ENCODE measurements at places on chromosomes 12 and 14. TPM values are rescaled to one million over a fixed set of nuclear protein-coding genes. Genes with fewer than 3 reads are reported as not detected.

The NTF3 gene
- not detected for total RNA-seq

GRCh38 chr12:76084863-76085519 is 506 bp upstream of the NAP1L1 start:
- peak; percentile 89 for DNase-seq

The CCDC196 gene
- total RNA-seq = not detected

- DNase-seq = no peak
Measured at GRCh38 chr12:65560286-65560685, 264.0 kb upstream of the HMGA2 start.

- no peak for DNase-seq
Measured at GRCh38 chr12:16112130-16112529, 165.4 kb downstream of the SLC15A5 start.

DNA sequence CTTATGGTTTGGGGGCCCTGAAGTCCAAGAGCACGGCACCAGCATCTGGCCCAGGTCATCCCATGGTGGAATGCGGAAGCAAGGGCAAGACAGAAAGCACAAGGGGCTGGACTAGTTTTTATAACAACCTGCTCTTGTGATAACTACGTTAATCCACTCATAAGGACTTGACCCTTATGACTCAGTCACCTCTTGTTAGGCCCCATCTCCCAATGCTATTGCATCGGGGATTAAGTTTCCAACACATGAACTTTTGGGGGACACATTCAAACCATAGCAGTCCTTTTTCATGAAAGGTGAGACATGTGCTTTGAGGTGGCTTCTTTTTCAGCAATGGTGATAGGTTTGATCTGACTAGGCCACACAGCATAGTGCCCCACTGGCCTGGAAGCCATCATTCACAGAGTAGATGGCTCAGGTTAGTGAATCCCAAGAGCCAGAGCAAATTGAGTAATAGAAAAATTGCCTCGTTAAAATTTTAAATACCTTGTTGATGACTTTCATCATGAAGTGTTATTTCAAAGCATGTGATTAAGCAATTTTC is 12.1 kb downstream of the FRMD6 start:
- no peak for DNase-seq

GRCh38 chr14:72901361-72901760 is 7.5 kb upstream of the DPF3 start:
- DNase-seq = no peak

GRCh38 chr12:120720234-120720986 is 5.2 kb upstream of the ACADS start:
- peak; percentile 44 for DNase-seq

The GDF3 gene
- total RNA-seq = not detected

GRCh38 chr14:75303381-75303789 is 24.8 kb downstream of the FOS start:
- no peak for DNase-seq

The MBD6 gene
- total RNA-seq = 81.7 TPM

- DNase-seq = no peak
Measured at GRCh38 chr14:41498959-41499358, 107.7 kb upstream of the LRFN5 start.

- no peak for DNase-seq
Measured at GRCh38 chr12:124194893-124195566, 99.9 kb upstream of the RFLNA start.

- peak; percentile 60 for DNase-seq
Measured at GRCh38 chr12:55930771-55931316, at the start of gene DGKA. Gene DGKA (plus strand): TSS chr12:55931162. CDS start chr12:55936504, 5,342 bp downstream.

GRCh38 chr14:92759300-92759678 is 10.9 kb upstream of the LGMN start:
- no peak for DNase-seq

DNA sequence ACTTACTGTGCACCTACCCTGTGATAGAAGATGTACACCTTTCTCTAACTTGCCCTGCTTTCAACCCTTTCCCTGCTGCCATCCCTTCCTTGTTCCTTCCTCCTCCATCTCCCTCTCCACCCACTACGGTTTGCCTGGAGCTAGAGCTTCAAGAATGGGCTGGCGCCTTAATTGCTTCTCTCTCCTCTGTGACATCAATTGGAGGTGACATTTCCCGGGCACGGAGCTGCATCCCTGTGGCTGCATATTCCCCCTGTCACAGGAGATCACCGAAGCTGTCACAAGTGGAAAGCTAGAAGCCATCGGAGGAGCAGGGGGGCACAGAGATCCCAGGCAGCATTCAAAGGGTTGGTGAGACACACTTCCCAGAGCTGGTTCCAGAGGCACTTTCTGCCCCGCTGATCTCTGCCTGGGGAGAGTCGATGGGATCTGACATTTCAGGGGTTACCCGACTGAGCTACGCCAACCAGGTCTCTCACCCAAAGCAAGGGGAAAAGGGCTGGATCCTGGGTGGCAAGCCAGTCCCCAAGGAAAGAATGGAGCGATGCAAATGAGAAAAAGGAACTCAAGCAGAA is 604.9 kb downstream of the MED13L start:
- no peak for DNase-seq

DNA sequence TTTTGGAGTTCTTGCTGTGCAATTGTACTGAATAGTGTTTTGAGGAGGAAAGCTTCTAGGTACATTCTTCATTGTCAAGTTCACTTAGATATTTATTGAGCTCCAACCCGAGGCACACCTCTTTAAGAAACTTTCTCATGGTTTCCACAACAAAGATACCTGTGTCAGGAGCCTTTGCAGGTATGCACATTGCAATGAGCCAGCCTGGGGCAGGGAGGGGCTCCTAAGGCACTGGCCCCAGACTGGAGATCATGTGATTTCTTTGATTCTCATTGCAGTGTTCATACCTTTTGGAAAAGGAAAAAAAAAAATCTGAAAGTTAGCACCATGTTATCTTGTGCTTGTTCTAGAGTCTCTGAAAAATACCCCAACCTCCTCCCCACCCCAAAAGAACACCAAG is 80.3 kb downstream of the PRMT8 start:
- DNase-seq = no peak

The CLEC2D gene
- total RNA-seq = 9.7 TPM

The GLIPR1L2 gene
- 3.9 TPM for total RNA-seq

GRCh38 chr14:42299692-42300091 is 693.0 kb downstream of the LRFN5 start:
- no peak for DNase-seq

DNA sequence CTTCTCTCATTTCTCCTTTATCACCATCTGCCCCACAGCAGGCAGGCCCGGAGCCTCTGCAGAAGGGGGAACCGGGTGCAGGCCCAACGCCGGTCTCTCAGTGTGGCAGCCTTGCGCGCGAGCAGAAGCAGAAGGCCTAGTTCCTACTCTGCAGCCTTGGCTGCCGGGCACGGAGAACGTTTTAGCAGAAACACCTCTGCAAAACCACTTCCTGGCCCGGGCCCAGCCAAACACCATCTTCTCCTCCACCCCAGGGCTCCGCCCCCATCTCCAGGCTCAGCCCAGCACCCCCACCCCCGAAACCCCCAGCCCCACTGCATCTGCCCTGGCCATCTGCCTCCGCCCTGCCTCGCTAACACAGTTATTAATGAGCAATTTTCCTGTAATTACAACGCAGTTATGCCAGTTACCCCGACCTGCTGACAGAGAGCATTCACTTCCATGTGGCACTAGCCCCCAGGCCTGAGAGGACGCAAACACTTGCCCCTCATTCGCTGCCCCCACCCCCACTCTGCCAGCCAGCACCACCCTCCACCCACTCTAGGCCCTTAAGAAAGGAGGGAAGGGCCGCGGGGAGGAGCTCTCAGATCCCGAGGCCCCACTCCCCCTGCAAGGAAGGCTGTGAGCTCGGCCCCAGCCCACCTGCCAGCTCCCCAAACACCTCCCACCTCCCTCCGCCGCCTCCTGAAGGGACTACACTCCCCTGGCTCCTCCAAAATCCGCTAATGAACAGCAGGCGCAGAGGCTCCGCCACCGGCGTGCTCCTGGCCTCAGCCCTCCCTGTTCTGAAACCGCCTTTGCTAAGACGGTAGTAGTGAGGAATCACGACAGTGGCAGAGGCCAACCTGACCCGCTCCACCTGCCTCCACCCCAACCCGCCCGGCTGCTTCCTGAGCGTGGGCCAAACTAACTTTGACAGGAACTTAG is 44.7 kb upstream of the FBRSL1 start:
- peak; percentile 45 for DNase-seq

The COCH gene
- total RNA-seq = 0.39 TPM

DNA sequence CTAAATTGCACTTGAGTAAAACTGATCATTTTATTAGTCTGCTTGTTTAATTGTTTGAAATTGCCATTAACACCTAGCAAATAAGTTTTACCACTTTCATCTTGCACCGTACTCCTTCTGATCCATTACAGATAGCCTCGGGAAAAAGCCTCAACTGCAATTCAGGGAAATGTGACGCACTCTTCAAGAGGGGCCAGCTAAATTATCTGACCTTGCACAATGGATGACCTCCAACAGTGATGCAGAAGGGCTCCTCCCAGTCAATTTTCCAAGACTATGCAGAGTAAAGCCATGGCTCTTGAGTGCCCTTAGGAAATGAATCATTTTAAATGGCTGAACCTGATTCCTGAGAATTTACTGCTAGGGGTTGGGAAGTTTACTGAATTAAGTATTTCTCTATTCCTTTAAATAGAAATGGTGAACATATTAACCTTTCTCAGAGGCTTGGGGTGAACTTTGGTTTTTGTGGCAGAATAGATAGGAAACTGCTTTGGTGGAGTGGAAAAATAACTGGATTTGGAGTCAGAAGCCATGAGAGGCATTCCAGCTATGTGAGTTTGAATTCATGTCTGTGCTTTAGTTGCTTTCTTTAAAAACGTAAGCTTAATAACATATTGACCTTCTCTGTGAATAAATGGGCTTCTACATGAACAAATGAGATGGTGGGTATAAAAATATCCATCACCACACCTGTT is 64.8 kb upstream of the OVCH1 start:
- DNase-seq = no peak

DNA sequence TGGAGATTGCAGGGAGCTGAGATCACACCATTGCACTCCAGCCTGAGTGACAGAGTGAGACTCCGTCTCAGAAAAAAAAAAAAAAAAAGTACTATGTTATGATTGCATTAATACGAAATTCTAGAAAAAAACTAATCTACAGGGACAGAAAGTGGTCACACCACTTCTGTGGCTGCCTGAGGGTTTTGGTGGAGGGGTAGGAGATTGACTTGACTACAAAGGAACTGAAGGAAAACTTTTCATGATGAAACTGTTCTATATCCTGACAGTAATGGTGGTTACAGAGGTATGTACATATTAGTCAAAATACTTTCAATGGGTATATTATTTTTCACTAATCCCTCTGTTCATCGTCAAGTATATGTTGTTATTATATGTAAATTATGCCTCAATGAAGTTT is 42.1 kb downstream of the FOXN3 start:
- DNase-seq = no peak

The KRT78 gene
- 0.13 TPM for total RNA-seq

GRCh38 chr12:58007875-58008274 is 66.5 kb downstream of the ATP23 start:
- DNase-seq = no peak

The CIROP gene
- not detected for total RNA-seq

DNA sequence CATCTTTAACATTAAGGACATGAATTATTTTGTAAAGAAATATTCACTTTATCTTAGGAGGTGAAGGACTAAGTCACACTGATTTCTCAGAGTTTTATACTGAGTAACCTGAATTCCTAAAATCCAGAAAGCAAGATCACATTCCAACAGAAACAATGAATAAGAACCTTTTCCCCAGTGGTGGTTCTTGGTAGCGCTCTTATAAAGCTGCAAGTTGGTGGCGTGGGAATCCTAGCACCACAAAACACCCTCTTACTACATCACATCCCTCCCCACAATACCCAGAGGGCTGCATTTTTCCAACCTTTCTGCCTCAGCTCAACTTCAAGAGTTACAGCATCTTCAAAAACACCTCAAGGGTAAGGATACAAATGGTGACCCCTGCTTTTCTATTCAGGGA is 44.0 kb upstream of the SMUG1 start:
- DNase-seq = no peak

The TMEM263 gene
- 23.0 TPM for total RNA-seq

DNA sequence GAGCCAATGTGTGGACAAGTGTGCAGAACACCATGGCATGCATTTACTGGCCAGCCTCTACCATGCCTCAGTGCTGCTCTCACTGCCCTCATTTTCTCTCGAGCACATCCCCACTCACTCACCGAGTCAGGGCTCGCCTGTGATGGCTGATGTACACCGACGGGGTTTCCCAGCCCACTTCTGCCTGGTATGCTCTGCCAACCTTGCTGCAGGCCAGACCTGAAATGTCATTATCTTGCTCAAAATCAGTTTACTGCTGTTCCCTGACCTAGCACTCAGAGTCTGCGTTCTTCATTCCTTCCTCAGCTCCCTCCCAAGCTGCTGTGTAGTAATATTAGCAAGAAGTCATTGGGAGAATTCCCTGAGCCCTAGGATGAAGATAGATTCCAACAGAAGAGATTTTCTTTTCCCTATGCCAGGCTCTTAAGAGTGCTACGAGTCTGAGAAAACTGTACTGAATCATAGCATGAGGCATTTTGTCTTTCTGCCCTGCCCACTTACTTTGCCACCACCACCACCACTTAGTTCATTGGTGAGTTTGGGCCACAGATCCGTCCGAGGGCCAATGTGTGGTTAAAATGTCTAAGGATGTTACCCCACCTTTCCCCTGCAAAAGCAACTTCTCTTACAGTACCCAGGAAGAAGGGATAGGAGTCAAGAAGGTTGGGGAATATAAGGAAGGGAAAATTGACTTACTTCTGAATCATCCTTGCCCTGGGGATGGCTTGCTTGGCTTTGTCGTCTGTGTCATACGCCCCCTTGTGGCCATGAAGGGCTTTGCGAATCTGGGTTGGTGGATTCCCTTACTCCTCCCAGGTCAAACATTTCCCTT is 51.0 kb downstream of the BMAL2 start:
- DNase-seq = no peak

DNA sequence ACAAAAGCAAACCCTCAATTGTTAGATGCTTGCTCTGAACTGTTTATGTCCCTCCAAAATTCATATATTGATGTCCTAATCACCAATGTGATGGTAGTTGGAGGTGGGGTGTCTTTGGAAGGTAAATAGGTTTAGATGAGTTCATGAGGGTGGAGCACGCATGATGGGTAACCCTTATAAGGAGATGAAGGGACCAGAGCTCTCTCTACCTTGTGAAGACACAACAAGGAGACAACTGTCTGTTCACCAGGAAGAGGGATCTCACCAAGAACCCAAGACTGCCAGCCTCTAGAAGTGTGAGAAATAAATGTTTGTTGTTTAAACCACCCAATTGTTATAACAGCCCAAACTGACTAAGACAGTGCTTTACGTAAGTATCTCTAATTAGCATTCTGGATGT is 27.0 kb downstream of the DHRS2 start:
- DNase-seq = no peak

The IL23A gene
- total RNA-seq = 0.81 TPM

GRCh38 chr14:99163446-99163845 is 108.6 kb downstream of the BCL11B start:
- no peak for DNase-seq
